Stimulated activated CD4-positive, alpha-beta T cell treated with anti-CD3 and anti-CD28 coated beads, Interleukin-1b, Interleukin-23, amount 100 ng/mL, for 1 hour (primary cell): ENCODE measurements at places on chromosomes 4 and X.

DNA sequence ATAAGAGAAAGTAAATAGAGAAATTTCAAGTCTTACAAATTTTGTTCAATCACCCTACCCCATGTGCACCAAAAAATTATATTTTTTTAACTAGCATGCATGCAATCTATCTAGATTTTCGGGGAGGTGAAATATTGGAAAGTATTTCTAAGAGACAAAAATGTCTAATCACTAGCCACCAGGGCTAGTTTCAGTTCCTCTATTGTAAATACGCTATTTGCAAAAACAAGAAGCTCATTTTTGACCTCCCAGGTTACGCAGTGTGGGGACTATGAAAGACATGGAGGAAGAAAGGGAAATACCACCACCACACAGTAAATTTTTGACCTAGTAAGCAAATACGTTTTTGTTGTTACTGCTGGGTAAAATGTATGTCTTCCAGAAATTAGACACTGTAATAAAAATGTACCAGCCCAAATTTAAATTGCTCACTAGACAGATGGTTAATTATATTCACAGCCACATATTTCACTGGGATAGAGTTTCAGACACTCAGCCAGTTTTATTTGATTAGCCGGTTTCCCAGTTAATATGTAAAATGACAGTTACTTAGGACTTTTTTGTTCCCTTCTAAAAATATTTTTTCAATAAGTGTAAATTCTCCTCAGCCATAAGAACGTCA is 2.2 kb downstream of the NEXMIF start:
- DNase-seq = no peak

GRCh38 chr4:26074712-26075430 is 160.9 kb downstream of the SMIM20 start:
- DNase-seq = no peak

GRCh38 chr4:93061826-93062225 is 758.1 kb downstream of the GRID2 start:
- DNase-seq = no peak

GRCh38 chr4:41693629-41694028 is 54.9 kb downstream of the PHOX2B start:
- DNase-seq = no peak
